ENCODE measurements at places on chromosomes 3 and 15. TPM values are rescaled to one million over a fixed set of nuclear protein-coding genes. Genes with fewer than 3 reads are reported as not detected.

- DNase-seq: no peak
These were observed 2.4 kb upstream of the DCBLD2 start for GRCh38 chr3:98903705-98904481.

DNA sequence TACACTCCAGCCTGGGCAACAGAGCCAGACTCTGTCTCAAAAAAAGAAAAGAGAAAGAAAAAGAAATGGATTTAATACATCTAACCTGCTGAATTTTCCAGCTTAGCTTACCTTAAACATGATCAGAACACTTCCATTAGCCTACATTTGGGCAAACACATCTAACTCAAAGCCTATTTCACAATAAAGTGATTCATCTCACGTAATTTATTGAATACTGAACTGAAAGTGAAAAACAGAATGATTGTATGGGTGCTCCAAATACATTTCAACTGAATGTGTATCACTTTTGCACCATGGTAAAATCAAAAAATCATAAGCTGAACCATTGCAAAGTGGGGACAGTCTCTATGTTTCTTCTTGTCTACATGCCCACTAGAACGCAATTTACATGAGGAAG lies 9.0 kb downstream of the PIK3R4 start:
- no peak for DNase-seq

- no peak for DNase-seq
These were observed 7.5 kb downstream of the GOLIM4 start for GRCh38 chr3:168088106-168088720.

DNA sequence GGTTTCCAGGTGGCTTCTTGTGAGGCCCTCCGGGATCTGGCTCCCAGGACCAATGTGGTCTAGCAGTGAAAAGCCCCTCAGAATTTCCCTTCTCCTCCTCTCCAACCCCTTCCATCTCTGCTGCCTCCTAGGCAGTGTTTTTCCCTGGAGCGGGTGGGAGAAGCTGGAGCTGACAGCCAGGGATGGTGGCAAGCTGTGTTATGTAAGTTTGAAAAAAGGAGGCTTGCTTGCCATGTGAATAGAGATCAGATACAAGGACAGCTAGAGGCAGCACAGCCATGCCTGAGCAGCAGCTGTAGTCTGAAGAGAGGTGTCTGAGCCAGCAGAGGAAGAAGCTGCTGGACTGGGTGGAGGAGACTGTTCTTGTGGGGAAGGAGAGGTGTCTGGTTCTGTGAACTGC lies 20.6 kb downstream of the SNAPC5 start:
- DNase-seq: no peak

DNA sequence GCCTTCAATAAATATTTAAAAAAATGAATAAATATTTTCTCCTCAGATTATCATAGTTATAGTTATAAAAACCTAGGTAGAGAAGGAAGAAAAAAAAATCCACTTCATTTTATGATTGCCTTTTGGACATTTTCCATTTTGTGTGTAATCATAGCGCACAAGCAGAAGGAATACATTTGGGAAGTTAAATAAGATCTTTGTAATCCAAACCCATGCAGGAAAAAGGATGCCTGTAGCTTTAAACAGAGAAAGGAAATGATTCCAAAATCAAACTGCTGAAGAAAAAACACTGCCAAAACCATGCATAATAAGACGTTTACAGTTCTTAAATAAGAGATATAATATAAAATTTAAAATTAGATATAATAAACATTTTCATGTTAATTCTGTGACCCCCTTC lies 7.4 kb upstream of the CCDC54 start:
- DNase-seq: no peak

- no peak for DNase-seq
These were observed 444.5 kb downstream of the EPHB1 start for GRCh38 chr3:135239615-135239884.

GRCh38 chr15:90557186-90558084 lies 27.7 kb downstream of the CRTC3 start:
- DNase-seq: no peak

- no peak for DNase-seq
These were observed 34.8 kb upstream of the PFN2 start for GRCh38 chr3:150005243-150006112.

- no peak for DNase-seq
These were observed 102.5 kb downstream of the MYH15 start for GRCh38 chr3:108407886-108408285.

- peak; percentile 28 for DNase-seq
These were observed 64.2 kb upstream of the MYZAP start for GRCh38 chr15:57527382-57528091.

- no peak for DNase-seq
These were observed 141.6 kb upstream of the MEF2A start for GRCh38 chr15:99424131-99424571.

- no peak for DNase-seq
These were observed 758.3 kb downstream of the GBE1 start for GRCh38 chr3:81003008-81003645.

DNA sequence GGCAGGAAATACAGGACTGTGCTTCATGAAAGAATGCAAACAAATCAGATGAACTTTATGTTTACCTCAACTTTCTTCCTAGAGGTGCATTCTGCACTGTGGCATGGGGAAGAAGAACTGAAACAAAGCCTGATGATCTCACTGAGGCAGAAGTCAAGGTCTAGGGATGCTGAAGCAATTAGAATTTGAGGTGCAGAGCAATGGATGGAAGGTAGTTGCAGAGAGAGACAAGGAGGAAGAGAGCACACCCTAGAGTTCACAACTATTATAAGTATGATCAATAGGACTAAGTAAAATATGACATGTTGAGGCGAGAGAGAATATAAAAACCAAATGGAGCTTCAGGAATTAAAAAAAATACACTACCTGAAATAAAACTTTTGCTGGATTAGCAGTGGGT lies 420.1 kb downstream of the EDEM1 start:
- DNase-seq: no peak

DNA sequence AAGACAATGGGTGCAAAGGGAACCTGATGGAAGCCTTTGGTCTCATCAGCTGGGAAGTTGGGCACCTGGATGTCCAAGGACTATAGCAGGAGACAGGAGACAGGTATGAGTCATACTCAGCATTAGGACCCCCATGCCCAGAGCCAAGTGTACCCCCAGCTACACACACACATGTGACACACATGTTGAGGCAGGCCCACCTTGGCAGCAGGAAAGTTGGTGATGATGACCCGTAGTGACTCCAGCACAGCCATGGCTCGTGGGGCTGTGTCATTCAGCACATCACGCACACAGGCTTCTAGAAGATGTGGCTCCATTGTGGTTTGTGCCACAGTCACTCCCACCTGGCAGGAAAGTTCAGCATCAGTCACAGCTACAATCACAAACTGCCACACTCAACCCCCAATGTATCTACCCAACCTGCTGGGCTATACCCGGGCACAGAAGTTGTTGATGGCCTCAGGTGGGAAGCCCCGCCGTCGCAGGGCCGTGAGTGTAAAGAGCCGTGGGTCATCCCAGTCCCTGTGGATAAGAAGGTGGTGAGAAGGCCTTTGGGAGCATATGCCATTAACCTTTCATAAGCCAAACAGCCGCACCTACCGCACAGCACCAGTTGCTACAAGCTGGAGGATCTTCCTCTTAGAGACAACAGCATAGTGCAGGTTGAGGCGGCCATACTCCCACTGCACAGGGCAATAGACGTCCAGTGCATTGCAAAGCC lies 5.2 kb upstream of the QRICH1 start:
- no peak for DNase-seq

DNA sequence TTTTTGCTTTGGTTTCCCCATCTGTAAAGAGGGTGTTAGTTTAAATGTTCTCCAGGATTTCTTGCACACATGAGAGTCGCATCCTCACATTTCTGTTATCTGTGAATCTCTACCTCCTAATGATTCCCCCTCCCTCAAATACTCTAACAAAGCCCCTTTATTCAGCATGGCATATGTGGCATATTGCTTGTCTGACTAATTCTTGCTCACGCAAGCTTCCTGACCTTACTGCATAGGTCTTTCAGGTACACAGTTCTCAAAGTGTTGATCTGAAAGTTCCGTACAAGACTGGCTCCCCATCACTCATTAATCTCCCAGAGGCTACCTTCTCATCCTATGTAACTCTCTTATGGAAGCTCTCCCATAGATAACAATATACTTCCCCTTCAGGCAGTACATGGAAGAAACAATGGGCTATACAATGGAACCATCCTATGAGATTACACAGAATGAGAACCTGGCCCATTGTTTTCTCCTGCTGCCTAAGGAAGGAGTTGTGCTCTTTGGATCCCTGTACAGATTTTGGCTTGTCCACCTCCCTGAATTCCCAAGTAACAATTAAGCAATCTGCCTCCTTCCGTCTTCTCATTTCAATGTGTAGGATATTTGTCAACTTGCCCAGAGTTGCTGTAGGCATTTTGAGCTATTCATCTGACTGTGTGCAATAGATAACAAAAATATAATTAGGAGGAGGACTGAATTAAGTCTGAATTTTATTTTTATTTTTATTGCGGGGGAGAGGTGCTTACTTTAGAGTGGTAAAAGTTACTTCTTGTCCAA lies 51.0 kb downstream of the PPARG start:
- DNase-seq: no peak

GRCh38 chr3:126606001-126606400 lies 47.3 kb upstream of the C3orf22 start:
- no peak for DNase-seq

DNA sequence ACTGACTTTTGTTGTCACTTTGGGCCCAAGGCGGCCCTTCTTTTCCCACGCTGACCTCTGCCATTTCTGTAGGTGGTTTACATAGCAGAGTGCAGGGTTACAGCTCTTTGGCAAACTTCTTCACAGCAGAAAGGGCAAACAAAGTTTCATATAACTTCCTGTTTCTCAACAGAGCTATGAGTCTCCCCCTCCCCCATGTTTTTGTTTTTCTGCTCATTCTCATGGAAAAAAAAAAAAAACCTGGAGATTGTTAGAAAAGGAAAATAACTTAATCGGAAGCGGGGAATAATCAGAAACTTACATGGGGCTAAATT lies 342.0 kb upstream of the NR2F2 start:
- peak; percentile 28 for DNase-seq

GRCh38 chr3:168248383-168249204 lies 152.9 kb upstream of the GOLIM4 start:
- DNase-seq: peak; percentile 52

- DNase-seq: no peak
These were observed 359.6 kb downstream of the NTRK3 start for GRCh38 chr15:87896936-87897335.

- no peak for DNase-seq
These were observed 1.8 kb downstream of the CLCN2 start for GRCh38 chr3:184359610-184360009.

DNA sequence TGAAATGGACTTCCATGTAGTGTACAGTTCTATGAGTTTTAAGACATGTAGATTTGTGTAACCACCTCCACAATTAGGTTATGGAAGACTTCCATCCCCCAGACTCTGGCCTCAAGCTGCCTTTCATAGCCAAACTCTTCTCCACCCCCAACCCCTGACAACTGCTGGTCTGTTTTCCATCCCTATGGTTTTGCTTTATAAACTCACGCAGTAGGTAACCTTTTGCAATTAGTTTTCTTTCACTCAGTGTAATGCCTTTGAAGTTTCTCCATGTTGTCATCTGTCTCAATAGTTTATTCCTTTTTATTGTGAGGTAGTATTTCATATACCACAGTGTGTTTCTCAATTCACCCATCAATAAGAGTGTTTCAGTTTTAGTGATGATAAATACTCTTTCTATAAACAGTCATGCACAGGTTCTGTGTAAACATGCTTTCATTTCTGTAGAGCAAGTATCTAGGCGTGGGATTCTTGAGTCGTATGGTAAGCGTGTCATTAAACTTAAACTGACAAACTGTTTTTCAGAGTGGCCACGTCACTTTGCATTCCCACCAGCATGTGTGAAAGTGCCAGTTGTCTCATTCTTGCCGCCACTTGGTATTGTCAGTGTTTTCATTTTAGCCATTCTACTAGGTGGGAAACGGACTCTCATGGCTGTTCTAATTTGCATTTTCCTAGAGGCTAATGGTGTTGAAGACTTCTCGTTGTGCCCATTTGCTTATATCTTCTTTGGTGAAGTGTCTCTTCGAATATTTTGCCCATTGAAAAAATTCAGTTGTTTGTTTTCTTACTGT lies 47.3 kb upstream of the ALDH1A3 start:
- DNase-seq: no peak

- DNase-seq: no peak
These were observed 42.2 kb downstream of the CMSS1 start for GRCh38 chr3:99859825-99860224.

DNA sequence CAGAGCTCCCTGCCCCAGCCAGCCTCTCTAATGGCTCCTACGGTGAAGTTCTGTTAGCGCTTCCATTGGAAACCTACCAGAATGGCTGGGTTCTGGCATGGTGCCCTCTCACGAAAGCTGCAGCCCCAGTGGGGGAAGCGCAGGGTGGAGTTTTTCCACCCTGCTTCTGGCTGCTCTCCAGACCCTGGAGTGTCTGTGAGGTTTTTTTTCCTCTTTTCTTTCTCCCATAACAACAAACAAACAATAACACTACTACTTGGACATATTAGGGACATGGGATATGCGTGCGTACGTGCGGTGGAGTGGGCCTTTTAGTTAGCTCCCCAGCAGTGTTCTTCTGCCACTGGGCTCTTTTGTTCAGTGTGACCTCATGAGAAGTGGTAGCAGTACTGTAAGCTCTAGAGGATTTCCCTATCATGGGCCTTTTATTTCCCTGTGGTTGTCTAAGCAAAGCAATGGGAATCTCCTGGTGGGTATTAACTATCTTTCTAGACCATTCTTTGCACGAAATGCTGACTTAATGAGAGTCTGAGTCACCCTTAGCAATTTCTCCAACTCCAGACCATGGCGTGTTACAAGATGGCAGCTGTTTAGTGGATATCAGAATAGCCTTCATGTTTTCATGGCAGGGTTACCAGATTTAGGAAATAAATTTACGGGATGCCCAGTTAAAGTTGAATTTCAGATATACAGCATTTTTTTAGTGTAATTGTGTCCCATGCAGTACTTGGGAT lies 161.9 kb downstream of the FNDC3B start:
- DNase-seq: no peak

DNA sequence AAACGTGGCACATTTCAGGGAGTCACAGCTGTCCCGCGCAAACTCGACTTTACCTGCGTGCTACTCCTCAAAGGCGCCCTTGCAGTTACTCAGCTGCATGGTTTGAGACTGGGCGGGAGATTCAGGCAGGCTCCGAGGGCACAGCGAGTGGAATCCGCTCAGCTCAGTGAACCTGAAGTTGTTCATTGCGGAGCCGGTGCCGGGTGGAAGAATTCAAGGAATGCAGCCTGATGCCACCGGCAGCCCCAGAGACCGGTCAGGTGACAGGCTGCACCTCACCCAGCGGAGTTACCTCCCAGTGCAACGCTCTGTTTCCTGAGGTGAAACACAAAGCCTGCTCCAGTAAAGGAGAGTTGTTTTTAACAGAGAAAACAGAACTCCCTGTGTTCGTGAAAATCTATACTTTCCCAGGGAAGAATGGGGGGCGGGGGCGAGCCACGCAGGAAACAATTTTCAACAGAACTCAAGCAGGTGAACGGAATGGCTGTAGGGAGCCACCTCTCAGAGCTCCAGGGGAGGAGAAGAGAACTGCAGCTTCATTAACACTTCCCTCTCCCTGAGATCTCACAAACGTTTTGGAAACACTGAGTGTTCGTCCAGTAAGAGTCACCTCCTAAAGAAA lies 3.8 kb downstream of the VEPH1 start:
- peak; percentile 16 for DNase-seq

FBXW12 gene
- total RNA-seq: 0.44 TPM

PARP14 gene
- 6.6 TPM for total RNA-seq

PCOLCE2 gene
- 6.3 TPM for total RNA-seq

CD200 gene
- total RNA-seq: 67.0 TPM

NTRK3 gene
- 1.1 TPM for total RNA-seq

ZKSCAN7 gene
- total RNA-seq: 21.0 TPM

FETUB gene
- not detected for total RNA-seq

SPINK8 gene
- total RNA-seq: not detected

WNT5A gene
- total RNA-seq: 14.4 TPM

WDR93 gene
- not detected for total RNA-seq

KBTBD13 gene
- total RNA-seq: not detected

PLIN1 gene
- total RNA-seq: 0.73 TPM

GATM gene
- total RNA-seq: 10.7 TPM

All from neural crest cell (in vitro differentiated cells).